ENCODE measurements at places on chromosomes 2 and 18. TPM values are rescaled to one million over a fixed set of nuclear protein-coding genes. Genes with fewer than 3 reads are reported as not detected.

DNA sequence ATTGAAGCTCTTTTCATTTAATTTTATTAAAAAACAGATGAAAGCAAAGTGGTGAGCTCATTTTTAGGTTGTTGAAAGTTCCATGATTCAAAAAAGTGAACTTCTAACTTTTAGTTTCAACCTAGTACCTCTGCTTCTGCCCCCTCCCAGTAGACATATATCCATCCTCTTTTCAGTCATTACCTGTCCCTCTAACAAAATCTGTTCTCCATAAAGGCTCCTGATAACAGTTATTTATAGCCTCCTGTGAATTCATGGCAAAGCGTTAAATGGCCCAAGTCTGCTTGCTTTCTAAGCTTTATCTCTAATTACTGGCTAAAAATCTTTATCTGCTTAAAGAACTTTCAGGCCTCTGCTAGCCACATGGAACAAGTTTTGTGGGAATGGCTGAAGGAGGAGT lies 148.1 kb downstream of the TTC27 start:
- no peak overlapping the region for H3K27ac ChIP-seq
- H3K27me3 ChIP-seq = no peaks in the 10 kb centered on the region
- DNase-seq = no peak
- H3K4me3 ChIP-seq = no peak overlapping the region

DNA sequence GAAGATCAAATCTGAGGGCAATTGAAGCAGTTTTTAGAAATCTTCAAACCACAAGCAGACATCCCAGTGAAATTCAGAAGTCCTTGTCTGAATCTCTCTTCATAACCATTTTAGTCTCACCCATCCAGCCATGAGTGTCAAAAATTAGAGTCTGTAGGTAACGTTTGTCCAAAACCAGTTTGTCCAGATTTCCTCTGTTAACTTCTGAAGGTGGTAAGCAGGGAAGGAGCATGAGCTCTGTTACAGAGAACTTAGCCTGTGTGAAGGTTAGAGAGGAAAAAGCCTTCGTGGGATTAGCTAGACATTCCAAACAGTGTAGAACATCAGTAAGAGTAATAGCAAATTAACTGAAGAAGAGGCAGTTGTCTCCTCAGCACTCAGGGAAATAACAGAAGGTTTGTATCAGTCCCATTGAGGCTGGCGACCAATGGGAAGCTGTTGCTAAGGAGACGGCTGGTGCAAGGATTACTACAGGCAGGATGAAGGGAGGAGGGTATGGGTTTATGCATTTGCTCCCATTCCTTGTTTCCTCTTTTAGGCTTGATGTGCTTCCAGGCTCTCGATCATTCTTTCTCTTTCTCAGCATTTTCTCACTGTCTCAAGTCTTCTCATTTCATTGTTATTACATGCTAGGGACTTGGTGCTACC lies 8.7 kb upstream of the GPR155 start:
- no peak overlapping the region for H3K4me3 ChIP-seq
- peaks cover 8% of the 10 kb centered on the region for H3K4me1 ChIP-seq
- H3K27ac ChIP-seq = no peak overlapping the region
- no peaks in the 10 kb centered on the region for H3K36me3 ChIP-seq
- no peak for DNase-seq

DNA sequence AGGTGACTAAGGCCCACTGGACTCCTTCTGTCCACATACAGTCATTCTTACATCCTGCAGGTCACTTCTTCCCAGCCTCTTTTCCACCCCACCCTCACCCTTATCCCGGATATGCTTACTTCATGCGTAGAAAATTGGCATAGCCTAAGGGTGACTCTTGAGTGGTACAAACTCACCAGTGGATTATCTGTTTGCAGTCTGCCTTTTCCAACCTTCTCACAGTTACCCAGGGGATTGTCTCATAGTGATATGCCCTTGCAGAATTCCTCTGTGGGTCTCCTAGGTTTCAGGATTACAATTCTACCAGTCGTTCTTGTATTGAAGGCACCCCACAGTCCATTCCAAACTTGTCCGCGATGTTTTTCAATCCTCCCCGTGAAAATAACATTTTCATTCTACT lies 752.9 kb upstream of the HS6ST1 start:
- no peaks in the 10 kb centered on the region for H3K36me3 ChIP-seq
- DNase-seq = no peak
- no peak overlapping the region for H3K4me3 ChIP-seq

DNA sequence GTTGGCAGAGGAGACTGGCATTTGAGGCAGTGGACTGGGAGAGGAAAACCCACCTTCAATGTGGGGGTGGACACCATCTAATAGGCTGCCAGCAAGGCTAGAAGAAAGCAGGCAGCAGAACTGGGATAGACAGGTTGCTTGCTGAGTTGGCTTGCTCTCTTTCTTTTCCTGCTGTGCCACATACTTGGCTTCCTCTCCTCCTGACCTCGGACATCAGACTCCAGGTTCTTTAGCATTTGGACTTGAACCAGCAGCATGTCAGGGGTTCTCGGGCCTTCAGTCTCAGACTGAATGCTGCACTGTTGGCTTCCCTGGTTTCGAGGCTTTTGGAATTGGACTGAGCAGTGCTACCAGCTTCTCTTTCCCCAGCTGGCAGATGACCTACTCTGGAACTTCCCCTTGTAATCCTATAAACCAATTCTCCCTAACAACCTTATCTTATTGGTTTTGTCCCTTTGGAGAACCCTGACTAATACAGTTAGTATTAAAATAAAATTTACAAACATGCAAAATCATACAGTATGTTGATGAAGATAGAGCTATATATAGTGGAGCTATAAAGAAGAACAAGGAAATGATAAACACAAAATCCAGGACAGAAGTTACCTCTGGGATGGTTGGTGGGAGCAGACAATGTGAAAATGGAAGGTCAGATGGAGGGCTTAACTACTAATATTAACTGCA lies 15.9 kb downstream of the DSEL start:
- no peak for DNase-seq
- H3K27me3 ChIP-seq = no peaks in the 10 kb centered on the region
- H3K4me1 ChIP-seq = no peaks in the 10 kb centered on the region
- no peak overlapping the region for H3K27ac ChIP-seq

DNA sequence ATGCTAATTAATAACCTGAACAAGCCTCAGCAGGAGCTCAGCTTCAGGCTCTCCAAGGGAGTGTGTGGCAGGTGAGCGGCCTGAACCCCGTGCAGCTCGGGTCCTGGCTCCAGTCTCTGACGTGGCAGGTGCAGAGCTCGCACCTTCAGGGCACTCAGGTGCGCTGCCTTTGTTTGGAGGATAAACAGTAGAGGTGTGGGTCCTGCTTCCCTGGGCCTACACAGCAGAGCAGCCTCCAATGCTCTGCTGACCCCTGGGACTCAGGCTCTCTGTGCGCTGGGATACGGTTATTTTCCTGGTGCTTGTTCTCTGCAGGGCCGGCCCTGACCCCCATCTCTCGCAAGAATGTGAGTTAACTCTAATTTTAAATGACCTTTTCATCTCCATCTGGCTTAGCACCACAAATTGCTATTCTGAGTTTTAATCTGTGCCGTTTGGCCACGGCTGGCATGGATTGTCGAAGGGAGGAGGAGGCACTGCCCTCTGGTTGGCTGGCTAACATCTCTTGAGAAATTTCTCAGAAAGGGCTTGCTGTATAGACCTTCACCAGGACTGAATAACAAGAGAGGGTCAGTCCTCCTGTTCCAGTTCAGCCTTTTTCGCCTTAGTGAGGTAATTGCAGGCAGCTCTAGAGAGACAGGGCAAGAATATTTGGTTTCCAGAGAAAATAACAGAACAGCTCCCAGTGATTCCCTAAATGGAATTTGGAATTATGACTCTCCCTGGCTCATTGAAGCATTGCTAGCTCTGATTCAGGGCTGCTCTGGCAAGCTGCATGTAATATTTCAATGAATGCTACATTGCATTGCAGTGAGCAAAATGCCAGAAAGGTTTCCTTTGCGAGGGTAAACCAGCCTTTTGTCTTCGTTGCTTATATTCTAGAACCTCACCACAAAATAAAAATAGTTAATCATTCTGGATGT lies 161.8 kb downstream of the DCDC2C start:
- no peak overlapping the region for H3K27ac ChIP-seq
- no peak overlapping the region for H3K4me3 ChIP-seq
- no peaks in the 10 kb centered on the region for H3K36me3 ChIP-seq

GRCh38 chr2:61585383-61585782 lies 47.2 kb upstream of the XPO1 start:
- H3K27ac ChIP-seq = no peak overlapping the region
- H3K4me3 ChIP-seq = no peak overlapping the region
- H3K27me3 ChIP-seq = no peaks in the 10 kb centered on the region
- no peaks in the 10 kb centered on the region for H3K36me3 ChIP-seq
- DNase-seq = no peak

DNA sequence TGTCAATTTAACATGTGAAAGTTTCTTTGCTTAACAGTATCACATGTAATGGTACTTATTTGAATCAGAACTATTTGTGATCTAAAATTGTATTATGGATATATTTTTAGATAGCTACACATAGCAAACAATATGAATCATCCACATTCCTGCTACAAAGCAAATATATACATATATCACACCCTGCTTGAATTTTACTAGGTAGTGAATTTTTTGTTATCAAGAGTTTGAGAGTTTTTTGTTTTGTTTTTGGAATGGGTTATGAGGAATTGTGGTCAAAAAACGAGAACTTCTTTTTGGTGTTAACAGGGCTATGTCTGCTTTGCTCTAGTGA lies 635.7 kb downstream of the NRXN1 start:
- H3K27ac ChIP-seq = no peak overlapping the region
- no peaks in the 10 kb centered on the region for H3K4me1 ChIP-seq
- no peak for DNase-seq
- no peaks in the 10 kb centered on the region for H3K27me3 ChIP-seq

GRCh38 chr2:10109311-10109710 lies 13.2 kb upstream of the RRM2 start:
- H3K27ac ChIP-seq = no peak overlapping the region
- no peaks in the 10 kb centered on the region for H3K36me3 ChIP-seq

- no peak for DNase-seq
- no peak overlapping the region for H3K27ac ChIP-seq
- no peaks in the 10 kb centered on the region for H3K4me1 ChIP-seq
- no peaks in the 10 kb centered on the region for H3K36me3 ChIP-seq
These were observed 63.8 kb upstream of the GPR45 start for GRCh38 chr2:105177536-105178254.

- no peak overlapping the region for H3K27ac ChIP-seq
- DNase-seq = no peak
- H3K4me3 ChIP-seq = no peak overlapping the region
- H3K27me3 ChIP-seq = no peaks in the 10 kb centered on the region
These were observed 42.9 kb upstream of the EML6 start for GRCh38 chr2:54680397-54681041.

DNA sequence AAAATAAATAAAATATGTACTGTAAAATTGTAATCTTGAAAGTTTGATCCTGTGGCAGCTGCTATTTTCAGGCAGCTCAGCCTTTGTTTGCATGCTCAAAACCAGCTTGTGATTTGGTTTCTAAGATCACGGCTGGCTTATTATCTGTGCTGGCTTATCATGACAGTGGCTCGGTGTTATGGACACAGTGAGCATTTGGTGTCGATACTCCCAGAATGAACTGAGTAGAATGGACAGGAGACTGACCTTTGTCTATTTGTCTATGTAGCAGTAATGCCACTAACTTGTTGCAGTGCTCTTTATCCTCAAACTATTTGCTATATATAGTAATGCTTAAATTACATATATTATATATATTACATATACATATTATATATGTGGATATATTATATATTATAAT lies 58.8 kb downstream of the NEDD4L start:
- peaks cover 44% of the 10 kb centered on the region for H3K4me1 ChIP-seq
- DNase-seq = no peak
- no peaks in the 10 kb centered on the region for H3K36me3 ChIP-seq
- no peak overlapping the region for H3K27ac ChIP-seq

CFC1B gene
- total RNA-seq = not detected

GALNT13 gene
- total RNA-seq = not detected

POTEE gene
- 0.15 TPM for total RNA-seq

DLX1 gene
- total RNA-seq = 0.53 TPM

ACMSD gene
- 1.9 TPM for total RNA-seq

CTAGE1 gene
- not detected for total RNA-seq

NPAS2 gene
- total RNA-seq = 9.5 TPM

AQP12B gene
- total RNA-seq = not detected
